ENCODE measurements at places on chromosomes 1 and 21.

DNA sequence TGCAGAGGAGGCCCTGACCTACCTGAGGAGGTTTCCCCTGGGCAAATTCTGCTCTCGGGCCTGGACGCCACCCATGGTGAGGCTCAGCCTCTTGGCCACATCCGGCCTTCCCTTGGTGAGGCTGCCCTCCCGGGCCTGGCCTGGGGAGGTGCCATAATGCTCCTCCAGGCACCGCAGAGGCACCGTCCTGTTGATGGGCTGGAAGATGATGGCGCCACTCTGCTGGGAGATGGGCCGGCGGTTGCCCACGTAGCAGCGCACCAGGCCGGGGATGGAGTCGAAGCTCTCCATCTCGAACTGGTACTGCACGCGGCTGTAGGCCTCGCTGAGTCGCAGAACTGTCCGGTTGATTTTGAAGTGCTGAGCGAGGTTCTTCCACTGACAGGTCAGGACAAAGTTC, 92.7 kb downstream of the BCAR3 start:
- no peak for DNase-seq

GRCh38 chr1:87330885-87331364, 2.2 kb downstream of the LMO4 start:
- peak; percentile 5 for DNase-seq

- DNase-seq, result no peak
Measured at GRCh38 chr1:43199093-43199726, 27.1 kb downstream of the CFAP57 start.

- no peak for DNase-seq
Measured at GRCh38 chr1:164675342-164675904, 116.4 kb downstream of the PBX1 start.

- no peak for DNase-seq
Measured at GRCh38 chr1:164770131-164770529, 211.1 kb downstream of the PBX1 start.

- DNase-seq, result no peak
Measured at GRCh38 chr1:242811092-242811840, 286.8 kb upstream of the PLD5 start.

- peak; percentile 57 for DNase-seq
Measured at GRCh38 chr1:215523906-215524305, 43.2 kb upstream of the KCTD3 start.

- DNase-seq, result peak; percentile 60
Measured at GRCh38 chr1:119531606-119532323, 24.8 kb downstream of the HSD3B1 start.

DNA sequence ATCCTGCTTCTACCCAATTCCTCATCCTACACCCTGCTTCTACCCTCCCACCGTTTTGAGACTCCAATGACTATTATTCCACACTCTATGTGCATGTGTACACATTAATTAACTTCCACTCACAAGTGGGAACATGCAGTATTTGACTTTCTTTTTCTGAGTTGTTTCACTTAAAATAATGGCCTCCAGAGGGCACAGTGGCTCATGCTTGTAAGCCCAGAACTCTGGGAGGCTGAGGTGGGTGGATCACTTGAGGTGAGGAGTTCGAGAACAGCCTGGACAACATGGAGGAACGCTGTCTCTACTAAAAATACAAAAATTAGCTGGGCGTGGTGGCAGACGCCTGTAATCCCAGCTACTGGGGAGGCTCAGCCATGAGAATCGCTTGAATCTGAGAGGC, 464.8 kb downstream of the PTBP2 start:
- DNase-seq, result no peak

GRCh38 chr1:29825941-29826415, 589.7 kb downstream of the PTPRU start:
- no peak for DNase-seq

GRCh38 chr1:228837817-228838716, 102.8 kb downstream of the RHOU start:
- peak; percentile 57 for DNase-seq

DNA sequence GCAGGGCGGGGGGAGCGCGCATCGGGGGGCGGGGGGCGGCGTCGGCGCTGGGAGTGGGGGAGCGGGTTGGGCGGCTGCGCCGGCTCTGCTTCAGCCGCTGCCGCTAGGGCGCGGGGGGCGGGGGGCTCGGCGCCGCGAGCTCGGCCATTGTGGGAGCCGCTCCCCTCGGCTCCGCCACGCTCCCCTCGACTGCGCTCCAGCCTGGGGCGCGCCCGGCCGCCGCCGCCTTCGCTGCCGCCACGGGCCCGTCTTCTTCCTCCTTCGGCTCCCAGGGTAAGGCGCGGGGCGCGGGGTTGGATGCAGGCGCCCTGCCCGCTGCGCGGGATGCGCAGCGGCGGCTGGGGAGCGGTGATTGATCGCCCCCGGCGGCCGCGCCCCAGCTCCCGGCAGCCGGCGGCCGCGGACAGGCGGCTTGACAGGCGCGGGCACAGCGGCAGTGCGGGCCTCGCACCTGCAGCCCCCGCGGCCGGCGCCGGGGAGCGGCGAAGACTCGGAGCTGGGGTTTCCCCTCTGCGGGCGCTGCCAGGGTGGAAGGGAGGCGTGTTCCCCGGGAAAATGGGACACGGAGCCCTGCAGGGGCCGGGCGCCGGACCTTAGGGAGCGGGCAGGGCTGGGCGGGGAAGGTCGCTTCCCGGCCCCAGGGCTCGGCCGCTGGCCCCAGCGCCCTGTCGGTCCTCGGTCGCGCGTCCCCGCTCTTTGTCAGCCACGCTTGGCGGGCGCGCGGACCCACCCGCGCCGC, 55.3 kb downstream of the NDUFS5 start:
- no peak for DNase-seq

- peak; percentile 81 for DNase-seq
Measured at GRCh38 chr1:108141621-108142020, 58.5 kb downstream of the SLC25A24 start.

- DNase-seq, result no peak
Measured at GRCh38 chr1:231213831-231214573, 27.0 kb upstream of the GNPAT start.

- DNase-seq, result no peak
Measured at GRCh38 chr1:51594716-51595115, 22.2 kb upstream of the OSBPL9 start.

GRCh38 chr1:81708250-81708649, 92.5 kb upstream of the ADGRL2 start:
- DNase-seq, result no peak

DNA sequence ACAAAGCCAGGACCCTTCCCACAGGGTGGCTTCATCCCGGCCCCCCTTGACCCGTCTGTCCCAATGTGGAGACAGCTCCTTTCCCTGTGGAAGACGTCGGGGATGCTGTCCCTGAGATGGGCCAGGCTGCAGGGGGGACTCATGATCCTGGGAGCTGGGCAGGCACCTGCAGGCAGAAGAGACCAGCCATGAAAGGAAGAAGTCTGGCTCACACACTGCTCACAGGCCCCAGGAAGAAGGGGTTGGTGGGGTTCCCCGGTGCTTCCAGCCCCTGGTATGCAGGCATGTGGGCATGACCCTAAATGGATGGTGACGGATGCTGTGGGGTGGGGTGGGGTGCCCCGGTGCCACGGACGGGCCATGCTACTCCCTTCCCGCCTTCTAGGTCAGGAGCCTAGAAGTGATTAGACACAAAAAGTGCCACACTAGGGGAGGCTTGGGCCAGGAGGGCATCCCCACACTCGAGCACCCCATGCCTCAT, 8.3 kb downstream of the ACTRT2 start:
- no peak for DNase-seq

- peak; percentile 46 for DNase-seq
Measured at GRCh38 chr1:192158181-192158580, at the start of gene RGS18. Gene RGS18 (plus strand): TSS chr1:192158462. CDS start chr1:192158638, 176 bp downstream.

- no peak for DNase-seq
Measured at GRCh38 chr1:99788896-99789295, 22.5 kb upstream of the FRRS1 start.

- no peak for DNase-seq
Measured at GRCh38 chr1:204108312-204109141, 35.6 kb downstream of the SOX13 start.

DNA sequence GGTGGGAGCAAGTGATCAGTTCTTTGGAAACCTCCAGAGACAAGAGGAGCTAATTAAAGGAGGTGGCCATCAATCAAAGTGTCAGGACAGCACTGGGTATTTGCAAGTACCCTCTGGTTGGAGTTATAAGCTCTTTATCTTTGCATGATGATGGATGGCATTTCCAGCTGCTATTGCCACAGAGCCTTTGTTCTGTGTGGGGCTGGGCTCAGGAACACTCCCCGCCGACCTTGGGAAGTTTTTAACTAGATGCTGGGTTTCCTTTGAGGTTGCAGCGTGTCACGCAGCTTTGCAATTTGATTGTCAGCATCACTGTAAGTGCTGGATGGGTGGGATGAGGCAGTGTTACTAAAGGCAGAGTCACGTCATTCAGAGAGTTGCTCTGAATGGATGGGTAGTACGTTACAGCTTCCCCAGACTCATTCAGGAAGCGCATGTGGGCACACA, 68.9 kb downstream of the CNIH3 start:
- DNase-seq, result no peak

DNA sequence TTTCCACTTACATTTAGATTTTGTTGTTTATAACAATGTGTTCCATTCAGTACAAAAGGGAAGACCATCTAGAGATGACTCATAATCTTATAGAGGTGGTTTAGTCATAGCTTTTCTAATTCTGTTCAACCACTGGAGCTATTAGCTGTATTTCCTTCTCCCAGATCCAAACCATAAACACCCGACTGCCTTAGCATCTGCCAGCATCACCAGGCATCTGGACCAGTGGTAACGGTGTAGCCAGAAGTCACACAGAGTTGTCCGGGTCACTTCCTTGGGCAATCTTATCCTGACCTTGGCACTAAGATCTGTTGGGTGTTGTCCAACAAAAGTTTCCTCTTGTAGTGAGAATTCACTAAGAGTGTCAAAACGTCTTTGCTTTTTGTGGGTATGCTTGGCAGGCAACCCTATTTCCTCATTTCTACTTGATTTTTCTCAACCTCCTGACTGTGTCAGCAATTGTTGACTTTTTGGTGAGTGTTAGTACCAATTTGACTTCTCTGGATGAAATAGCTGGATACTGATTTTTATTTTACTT, 372.1 kb upstream of the B3GALT2 start:
- DNase-seq, result peak; percentile 79

GRCh38 chr1:244322181-244322580, 129.5 kb downstream of the ADSS2 start:
- DNase-seq, result no peak

- DNase-seq, result peak; percentile 38
Measured at GRCh38 chr1:6329396-6329795, 64.2 kb downstream of the ACOT7 start.

DNA sequence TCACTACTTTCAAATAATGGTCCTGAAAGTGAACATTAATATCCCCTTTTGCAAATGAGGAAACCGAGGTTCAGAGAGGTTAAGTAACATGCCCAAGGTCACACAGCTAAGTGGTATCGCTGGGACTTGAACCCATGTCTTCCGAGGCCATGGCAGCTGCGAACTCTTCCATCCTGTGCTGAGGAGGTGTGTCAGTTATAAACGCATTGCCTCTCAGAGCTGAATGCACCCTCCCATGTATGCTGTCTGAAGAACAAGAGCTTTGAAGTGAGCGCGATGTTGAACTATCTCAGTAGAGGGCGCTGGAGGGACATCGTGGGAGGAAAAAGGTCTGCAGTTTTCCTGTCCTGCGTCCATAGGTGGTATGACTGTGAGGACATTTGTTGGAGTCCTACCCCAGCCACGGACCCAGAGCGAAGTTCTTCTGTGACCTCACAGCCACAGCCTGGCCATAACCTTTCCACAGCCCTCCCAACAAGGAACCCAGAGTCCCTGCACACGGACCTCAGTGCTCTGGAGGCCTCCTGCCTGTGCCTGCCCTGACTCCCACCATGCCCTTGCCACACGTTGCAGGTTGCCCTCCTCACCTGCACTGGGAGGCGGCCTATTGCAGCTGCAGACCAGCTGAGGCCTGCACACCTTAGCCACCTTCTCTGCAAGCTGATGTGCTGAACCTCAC, 7.5 kb downstream of the MYOC start:
- DNase-seq, result peak; percentile 82

- DNase-seq, result no peak
Measured at GRCh38 chr21:46141767-46142581, 13.4 kb downstream of the FTCD start.

- no peak for DNase-seq
Measured at GRCh38 chr1:21625390-21626190, 43.6 kb downstream of the RAP1GAP start.

DNA sequence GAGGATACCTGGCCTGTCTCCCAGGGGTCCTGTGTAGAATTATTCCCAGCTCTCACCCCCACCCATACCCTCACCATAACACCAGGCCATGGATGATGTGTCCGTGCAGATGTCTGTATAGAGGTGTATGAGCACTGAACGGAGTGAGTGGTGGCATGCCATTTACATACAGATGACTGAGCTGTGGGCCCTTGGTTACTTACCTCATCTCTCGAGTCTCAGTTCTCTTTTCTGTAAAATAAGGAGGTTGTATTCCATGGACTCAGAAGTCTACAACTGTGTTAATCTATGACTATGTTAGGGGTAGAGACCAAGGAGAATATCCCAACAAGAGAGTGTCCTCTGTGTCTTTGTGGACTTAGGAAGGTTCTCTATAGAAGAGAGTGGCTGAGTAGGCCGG, 65.6 kb upstream of the CD1D start:
- DNase-seq, result no peak

DNA sequence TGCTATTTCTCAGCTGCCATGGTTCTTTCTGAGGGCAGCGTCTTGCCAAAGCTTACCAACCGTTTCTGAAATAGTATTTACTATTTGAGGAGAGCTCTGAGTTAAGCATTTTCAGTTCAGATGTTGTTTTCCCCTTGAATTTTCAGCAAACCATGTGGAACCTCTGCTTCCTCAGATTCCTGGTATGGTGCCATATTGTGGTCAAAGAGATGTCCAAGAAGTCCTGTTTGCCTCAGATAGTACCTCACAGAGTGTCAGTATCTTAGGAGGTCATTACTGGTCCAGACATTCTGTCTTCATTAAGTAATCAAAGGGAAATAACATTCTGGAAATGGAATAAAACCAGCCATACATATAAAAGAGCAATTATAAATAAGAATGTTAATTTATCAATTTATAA, 36.6 kb downstream of the VANGL2 start:
- DNase-seq, result no peak

GRCh38 chr1:20410503-20410902, 75.5 kb downstream of the CAMK2N1 start:
- peak; percentile 25 for DNase-seq

GRCh38 chr1:206933333-206933945, 11.7 kb upstream of the FCMR start:
- DNase-seq, result no peak

DNA sequence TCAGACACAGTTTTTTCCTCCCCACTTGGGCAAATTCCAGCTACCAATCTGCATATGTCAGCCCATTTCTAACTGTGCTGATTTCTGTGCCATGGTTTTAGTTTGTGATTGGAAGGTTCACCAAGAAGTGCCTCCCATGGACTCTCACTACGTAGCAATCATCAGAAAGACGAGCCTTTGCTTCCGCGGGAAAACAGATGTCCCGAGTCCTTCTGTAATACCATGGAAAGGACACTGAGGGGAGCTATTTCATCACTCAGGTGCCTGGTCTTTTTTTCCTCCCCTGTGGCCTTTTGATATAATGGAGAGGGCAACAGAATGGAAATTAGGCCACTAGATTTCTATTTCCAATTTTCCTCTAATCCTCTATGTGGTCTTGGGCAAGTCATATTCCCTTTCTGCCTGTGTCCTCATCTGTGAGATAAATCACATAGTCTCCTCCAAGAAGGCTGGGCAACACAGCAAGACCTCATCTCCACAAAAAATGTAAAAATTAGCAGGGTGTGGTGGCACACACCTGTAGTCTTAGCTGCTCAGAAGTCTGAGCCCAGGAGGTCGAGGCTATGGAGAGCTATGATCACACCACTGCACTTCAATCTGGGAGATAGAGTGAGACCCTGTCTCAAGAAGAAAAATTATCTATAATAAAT, 24.8 kb downstream of the LEMD1 start:
- peak; percentile 42 for DNase-seq
